IPS-NIHi11 (cell line): ENCODE measurements at places on chromosomes 5 and 9.
A peak's percentile ranks its signal among the peaks of the same experiment; 100 is the strongest.

DNA sequence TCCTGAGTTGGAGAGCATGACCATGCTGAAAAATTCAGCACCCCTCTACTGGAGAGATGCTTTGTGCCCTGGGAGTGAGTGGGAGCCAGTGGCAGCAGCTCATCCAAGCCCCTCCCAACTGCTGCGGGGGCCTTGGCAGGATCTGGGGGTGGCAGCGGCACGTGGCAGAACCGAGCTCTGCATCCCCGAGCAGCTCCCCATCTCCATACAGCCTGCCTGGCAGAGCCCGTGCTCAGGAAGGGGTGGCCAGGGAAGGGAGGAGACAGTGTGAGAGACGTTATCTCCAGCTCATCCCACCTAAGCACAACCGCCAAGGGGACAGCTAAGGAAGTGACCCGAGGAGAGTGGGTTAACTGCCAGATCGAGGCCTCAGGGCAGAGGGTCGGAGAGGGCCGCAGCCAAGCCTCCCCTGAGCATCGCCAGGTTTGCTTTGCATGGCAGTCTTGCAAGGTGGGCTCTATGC is 17.2 kb upstream of the DPM2 start:
- no peak for DNase-seq

DNA sequence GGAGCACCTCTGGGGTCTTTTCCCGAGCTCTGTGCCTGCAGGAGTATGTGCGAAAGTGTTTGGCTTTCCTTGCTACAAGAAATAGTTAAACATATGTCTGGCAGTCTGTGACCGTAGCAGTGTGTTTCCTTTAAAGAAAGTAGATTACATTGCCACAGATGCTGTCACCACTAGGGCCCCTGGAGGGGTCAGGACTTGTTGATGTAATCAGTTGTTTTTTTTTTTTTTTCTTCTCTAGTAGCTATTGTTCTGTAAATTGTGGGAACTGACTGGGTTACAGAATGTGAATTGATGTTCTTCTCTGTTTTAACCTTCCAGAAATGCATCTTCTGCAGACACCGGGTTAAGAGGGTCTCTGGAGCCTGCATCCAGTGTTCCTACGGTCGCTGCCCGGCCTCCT is 345.6 kb downstream of the KDM4C start:
- peak; percentile 25 for DNase-seq

DNA sequence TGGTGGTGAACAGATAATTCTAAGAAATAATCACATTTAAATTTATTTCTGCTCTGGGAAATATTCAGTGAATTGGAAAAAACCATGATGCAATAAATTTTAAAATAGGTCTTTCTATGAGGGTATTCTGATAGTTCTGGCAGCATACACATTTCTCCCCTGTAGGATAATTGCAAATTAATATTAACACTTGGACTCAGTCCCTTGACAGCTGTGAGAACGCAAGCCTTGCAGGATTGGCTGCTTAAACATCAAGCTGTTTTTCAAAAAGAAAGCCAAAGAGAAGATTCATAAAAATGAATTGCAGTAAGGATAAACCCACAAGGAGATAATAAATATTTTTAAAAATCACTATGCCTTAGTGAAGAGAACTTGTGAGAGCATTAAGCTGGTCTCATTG is 180.0 kb downstream of the MTRR start:
- DNase-seq = no peak

GRCh38 chr5:107408564-107408963 is 262.2 kb downstream of the EFNA5 start:
- DNase-seq = no peak

DNA sequence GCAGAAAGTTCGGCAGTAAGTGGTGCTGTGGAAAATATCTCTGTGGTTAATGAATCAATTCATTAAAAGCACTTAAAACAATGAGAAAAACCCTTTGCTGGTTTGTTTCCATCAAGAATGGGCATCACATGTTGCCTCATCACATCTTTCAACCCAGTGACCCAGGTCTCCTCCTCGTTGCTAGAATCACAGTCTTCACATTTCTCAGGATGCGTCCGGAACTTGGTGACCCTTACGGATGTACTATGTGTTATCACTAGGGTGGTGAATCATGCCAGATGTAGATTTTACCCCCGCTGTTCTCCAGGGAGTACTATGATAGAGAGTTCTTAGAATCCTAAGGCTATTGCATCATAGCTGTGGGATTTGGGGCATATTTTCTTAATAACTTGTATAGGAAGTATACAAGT is 217.9 kb upstream of the KLF4 start:
- no peak for DNase-seq

DNA sequence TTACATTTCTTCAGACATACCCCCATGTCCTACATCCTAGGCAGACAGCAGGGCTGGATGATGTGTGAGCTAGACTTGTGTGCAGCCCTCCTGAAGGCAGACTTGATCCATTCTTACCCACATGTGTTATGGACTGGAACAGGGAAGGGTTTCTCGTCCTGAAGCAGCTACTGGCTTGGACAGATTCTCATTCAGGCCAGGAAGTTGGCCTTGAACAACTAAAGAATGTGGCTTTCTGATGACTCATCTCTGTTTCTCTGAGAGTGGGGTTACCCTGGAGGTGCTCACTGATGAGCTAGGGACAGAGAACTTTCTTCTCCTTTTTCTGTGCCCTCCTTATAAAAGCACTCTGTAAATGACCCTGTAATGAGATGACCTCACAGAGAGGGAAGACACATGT is 246.5 kb downstream of the PCSK5 start:
- peak; percentile 8 for DNase-seq

DNA sequence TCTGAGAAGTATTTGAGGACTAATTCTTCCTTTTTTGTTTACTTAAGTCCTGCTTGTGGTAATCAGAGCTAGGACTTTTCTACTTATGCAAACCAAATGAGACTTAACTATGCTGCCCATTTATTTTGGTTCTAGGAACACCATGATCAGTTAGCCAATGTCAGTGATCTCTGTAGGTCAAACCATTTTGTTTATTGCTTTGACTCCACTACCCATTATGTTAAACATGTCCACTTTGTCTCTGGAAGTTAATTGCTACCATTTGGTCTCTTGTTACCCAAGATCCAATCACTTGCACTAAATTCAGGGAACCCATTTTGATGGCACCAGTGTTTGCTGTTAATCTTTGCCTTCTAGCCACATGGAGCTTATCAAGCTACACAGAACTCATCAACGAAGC is 161.9 kb downstream of the CCDC171 start:
- no peak for DNase-seq

GRCh38 chr5:43123887-43124286 is 3.2 kb downstream of the ZNF131 start:
- DNase-seq = no peak

- peak; percentile 82 for DNase-seq
Observed at GRCh38 chr9:113876151-113876992, at the start of gene ZNF618. Gene ZNF618, plus strand, starts transcription at chr9:113876309. Its CDS starts 72 bp downstream, at chr9:113876381.

DNA sequence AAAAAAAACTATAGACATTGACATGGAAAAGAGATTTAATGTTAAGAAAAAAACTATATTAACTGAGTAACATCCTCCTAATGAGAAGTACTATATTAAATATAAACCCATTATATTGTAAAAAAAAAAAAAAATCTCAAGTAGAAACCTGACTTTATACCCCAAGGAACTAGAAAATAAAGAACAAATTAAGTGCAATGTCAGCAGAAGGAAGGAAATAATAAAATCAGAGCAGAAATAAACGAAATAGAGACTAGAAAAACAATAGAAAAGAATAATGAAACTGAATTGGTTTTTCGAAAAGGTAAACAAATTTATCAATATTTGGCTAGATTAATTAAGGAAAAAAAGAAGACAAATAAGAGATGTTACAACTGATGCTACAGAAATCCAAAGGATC is 329.1 kb upstream of the ZNF608 start:
- no peak for DNase-seq

- DNase-seq = no peak
Observed at GRCh38 chr9:72333197-72333596, 31.8 kb downstream of the ZFAND5 start.
